GM12892 (cell line): ENCODE measurements at places on chromosomes 3 and 15.

- DNase-seq = no peak
Observed at GRCh38 chr3:78668302-78668701, 1099.5 kb downstream of the ROBO1 start.

- no peak for DNase-seq
Observed at GRCh38 chr3:111246967-111247760, 175.5 kb downstream of the NECTIN3 start.

DNA sequence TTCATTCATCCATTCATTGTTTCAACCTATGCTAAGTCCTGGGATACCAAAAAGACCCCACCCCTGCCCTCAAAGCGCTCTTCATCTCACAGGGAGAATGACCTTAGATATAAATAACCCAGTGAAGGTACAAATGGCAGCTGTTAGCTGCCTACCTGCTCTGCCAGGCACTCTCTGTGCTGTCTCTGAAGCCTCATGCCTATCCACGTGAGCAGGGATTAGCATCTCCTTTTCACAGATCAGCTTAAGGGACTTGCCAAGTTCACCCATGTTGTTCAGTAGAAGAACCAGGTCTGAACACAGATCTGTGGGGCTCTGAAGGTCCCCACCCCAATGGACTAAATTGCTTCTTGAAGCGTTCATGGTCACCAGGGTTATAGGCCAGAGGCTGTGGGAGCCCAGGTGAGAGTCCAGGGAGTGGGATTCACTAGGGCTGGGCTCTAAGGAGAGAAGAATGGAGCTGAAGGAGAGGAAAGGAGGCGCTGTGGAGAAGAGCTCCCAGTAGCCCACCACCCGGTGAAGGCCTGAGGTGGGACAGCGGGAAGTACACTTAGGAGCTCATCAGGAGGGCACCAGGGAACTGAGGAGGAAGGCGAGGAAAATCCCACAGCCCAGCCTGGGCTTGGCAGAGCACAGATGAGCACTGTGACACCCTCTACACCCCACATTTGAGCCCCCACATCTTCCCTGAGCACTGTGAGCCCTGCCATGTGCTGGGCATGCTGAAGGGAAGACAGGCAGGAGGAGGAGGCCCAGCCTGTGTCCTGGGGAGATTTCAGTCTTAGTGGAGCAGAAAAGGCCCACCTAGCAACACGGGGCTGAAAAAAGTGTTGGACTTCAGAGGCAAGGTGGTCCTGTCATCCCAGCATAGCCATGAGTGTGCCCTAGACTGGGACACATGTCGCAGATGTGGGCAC lies 20.4 kb downstream of the RBP1 start:
- no peak for DNase-seq

DNA sequence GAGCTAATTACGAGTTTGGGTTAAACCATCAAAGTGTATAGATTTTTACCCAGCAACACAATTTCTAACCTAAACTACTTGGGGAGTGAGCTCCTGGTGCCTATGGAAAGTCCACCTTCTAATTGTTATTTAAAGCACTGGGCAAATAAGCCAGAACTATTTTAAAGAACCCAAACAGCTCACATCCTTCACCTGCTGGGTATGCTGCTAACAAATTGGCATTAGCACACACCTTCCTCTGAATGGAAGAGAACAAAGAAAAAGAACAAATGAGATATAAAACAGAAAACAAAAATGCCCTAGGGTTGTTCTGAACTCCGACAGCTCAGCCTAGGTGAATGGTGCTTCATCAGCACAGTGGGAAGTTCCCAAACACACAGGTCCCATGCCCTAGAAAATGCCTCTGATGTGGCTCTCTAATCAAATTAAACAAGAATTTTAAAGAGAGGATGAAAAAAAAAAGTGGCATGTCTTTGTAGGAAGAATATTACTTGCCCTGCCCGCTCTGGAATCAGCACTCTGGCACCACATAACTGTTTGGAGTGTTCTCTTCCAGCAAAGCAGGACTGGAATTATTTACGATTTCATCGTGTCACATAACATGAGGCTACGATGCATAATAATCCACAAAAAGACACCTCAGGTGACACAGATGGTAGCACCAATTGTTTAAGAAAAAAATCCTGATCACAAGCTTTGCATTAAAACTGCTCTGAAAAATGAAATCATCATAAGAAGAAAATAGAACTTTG lies 334.4 kb downstream of the GBE1 start:
- no peak for DNase-seq

DNA sequence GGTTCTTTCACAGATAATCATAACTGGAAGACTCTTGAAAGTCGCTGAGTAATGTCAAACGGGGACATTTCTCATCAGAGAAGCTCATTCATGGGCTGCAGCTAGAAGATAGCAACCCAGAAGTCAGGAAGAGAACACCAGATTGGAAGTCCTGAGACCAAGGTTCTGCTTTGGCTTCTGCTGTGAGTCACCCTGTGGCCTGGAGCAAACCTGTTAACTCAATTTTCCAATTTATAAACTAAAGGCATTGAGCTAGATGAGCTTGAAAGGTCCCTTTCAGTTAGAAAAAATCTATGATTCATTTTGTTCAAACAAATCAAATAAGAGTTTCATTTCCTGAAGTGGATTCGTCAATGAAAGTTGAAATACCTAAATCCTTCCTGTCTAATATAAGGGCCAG lies 402.2 kb downstream of the EPHB1 start:
- DNase-seq = no peak

DNA sequence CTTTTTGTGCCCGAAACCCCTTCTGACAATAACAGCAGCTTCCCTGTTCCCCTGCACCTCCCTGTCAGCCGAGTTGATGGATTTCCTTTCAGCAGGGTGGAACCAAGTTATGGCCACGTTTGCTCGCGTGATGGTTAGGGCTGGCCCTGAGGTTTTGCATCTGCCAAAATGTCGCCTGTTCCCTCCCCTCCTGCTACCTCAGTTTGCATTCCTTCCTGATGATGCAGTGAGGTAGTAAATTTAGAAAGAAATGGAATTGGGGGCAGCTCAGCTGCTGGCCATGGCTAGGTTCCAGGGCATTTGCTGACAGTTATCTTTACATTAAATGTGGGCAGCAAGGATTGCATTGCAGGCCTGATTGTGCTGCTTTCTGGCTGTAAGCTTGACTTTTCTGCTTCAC lies 13.2 kb downstream of the LIMD1 start:
- DNase-seq = no peak

- no peak for DNase-seq
Observed at GRCh38 chr15:40929660-40930429, 705 bp downstream of the DLL4 start.

GRCh38 chr3:58025406-58025805 lies 17.2 kb downstream of the FLNB start:
- DNase-seq = no peak

GRCh38 chr3:174955513-174956016 lies 96.4 kb downstream of the NAALADL2 start:
- no peak for DNase-seq

DNA sequence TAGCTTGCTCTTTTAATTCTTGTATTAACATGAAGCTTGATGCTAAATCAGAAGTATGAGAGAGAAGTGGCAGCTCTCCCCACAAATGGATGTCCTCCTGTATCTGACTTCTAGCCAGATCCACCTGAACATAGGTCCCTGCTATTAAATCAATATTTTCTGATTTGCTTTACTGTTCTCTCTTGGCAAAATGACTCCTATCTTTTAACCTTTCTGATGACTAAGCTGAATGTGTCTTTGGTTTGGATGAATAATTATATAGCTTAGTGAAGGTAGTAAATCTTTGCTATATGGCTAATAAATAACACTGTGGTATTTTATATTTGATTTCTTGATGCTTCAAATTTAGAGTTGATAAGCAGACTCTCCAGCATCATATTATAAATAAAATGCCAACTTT lies 28.3 kb upstream of the ARL14 start:
- DNase-seq = no peak

DNA sequence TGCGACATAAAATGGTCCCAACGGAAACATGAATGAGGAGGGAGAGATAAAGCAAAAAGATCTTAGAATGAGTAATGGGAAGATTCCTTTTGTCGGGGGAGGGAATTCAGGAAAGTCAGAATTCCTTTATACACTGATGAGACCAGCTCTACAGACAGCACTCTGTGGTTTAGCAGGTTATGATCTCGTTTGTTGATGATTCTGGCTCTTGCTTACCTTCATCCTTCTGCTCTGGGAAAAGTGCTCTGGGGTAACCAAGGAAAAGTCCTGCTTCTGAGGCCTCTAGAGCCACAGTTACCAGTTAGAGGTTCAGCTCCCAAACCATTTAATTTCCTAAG lies 150.7 kb upstream of the NR2E3 start:
- DNase-seq = no peak

DNA sequence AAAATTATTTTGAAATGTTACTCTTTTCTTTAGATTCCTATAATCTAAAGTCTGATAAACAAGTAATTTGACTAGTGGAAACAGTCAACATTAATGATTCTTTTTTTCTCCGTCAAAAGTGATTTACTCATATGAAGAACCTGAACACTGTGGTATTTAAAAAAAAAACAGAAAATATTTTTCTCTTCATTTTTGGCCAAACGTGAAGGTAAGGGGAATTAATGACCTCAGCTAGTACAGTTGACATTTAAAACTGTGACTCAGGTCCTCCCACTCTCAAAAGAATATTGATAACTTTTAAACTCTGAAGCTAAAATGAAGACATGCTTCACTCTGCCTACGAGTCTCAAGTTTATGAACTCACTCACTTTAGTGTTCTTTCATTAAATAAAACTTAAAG lies 34.5 kb downstream of the TIGIT start:
- DNase-seq = no peak

DNA sequence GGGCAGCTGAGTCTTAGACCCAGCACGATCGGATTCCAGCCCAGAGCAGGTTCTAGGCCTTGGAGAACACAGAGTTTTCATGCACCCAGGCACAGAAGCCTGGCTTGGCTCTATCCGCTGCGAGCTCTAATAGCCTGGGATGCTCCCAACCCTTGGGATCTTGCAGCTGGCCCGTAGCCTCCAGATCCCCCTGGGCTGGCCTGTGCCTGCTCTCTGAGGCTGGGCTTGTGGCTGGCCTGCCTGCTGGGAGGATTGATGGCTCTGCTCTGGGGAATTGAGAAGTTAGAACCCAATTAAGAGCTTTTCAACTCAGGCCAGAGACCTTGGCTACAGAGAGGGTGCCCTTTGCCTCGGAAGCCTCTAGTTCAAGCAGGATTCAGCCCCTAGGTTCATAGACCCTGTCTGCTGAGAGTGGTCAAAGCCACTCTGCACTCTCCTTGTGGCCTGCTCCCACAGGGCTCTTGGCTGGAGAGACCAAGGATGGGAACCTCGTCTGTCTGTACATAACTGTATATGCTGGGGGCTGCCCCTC lies 64.4 kb downstream of the MAGEF1 start:
- no peak for DNase-seq

DNA sequence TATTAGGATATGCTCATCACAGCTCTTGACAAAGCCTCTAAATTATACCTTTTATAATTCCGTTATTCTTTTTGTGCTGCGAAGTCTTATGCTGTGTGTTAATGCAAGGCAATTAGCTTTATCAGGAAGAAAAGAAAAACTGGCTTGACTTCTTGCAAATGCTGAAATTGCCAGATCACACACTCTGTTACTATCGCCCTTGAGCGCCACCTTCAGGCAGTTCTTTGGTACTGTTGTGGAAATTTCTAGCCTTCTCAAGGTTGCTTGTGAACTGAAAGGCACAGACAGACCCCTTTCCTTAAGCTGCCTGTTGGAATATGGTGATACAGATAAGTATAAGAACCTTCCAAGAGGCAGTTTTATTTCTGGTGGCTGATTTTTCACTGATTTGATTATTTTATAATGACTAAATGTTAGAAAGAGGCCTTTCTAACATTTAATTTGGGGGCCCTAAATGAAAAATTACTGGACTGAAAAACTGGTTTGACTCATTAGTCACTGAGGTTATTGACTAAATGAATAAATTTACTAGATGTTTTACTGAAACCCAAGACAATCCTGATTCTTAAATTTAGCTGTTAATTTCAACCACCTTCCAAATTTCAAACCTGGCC lies 126.2 kb upstream of the RASGRP1 start:
- DNase-seq = no peak

GRCh38 chr3:34260271-34261000 lies 462.0 kb downstream of the PDCD6IP start:
- DNase-seq = no peak

DNA sequence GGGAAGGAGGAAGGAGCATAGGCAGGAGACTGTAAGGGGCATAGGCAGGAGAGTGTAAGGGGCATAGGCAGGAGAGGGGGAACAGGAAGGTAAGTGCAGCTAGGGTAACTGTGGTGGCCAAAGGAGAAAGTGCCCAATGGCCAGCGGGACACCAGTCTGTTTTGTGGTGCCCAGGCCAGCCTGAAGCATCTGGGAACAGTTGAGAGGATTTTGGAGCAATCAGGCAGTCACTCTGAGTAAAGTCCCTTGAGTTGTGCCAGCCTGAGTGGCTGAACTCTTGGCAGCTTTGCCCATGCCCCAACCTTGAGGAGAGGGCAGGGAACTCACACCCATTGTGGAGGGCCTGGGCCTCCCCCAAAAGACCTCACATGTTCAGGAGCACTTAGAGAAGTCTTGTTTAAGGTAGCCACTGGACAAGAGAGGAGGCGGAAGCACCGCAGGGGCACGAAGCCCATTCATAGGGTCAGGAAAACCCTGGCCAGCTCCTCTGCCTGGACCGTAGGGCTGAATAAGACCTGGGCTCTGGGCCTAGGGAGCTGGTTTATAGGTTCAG lies 3.5 kb upstream of the TGM5 start:
- no peak for DNase-seq

- DNase-seq = no peak
Observed at GRCh38 chr3:10093678-10094077, 14.4 kb downstream of the FANCD2OS start.

GRCh38 chr15:74008901-74009300 lies 14.4 kb downstream of the PML start:
- no peak for DNase-seq

DNA sequence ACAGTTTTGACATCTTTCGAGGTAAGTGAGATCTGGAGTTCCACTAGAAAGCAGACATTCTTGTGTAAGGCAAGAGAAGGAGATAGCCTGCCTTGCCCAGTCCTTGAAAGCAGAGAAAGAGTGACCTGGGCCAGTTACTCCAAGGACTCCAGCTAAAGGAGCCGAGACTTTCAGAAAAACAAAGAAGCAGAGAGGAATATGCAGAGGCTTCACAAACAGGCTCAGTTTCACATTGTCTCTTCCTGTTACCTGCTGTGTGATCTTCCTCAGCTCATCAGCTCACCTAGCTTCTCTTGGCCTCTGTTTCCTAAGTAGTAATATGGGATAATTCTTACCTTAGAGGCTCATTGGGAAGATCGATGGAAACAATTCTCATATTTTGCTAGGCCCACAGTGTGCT lies 81.0 kb downstream of the CDC25A start:
- no peak for DNase-seq

- no peak for DNase-seq
Observed at GRCh38 chr3:85691196-85691595, 732.4 kb downstream of the CADM2 start.

- DNase-seq = no peak
Observed at GRCh38 chr3:69201658-69202057, 79.3 kb upstream of the LMOD3 start.

DNA sequence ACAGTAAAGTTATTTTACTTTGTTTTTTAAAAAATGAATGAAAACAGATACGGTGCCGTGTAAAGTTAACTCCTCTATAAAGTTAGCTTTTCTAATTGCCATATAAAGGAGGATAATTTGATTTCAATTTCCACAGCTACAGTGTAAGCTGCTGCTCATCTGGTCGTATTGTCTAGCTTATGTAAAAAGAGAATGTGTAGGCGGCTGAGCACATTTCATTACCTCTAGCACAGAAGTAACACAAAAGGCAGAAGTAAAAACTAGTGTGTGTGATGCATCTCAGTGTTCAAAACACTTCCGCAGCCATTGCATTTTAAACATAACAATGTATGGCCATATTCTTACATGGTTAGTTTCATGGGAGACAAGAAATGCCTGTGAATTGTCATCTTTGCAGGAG lies 105.0 kb upstream of the P2RY1 start:
- DNase-seq = no peak

- no peak for DNase-seq
Observed at GRCh38 chr3:32557640-32558352, 12.9 kb downstream of the DYNC1LI1 start.
